RWPE1 (cell line): ENCODE measurements at places on chromosomes 12 and 14.
A peak's percentile ranks its signal among the peaks of the same experiment; 100 is the strongest.

DNA sequence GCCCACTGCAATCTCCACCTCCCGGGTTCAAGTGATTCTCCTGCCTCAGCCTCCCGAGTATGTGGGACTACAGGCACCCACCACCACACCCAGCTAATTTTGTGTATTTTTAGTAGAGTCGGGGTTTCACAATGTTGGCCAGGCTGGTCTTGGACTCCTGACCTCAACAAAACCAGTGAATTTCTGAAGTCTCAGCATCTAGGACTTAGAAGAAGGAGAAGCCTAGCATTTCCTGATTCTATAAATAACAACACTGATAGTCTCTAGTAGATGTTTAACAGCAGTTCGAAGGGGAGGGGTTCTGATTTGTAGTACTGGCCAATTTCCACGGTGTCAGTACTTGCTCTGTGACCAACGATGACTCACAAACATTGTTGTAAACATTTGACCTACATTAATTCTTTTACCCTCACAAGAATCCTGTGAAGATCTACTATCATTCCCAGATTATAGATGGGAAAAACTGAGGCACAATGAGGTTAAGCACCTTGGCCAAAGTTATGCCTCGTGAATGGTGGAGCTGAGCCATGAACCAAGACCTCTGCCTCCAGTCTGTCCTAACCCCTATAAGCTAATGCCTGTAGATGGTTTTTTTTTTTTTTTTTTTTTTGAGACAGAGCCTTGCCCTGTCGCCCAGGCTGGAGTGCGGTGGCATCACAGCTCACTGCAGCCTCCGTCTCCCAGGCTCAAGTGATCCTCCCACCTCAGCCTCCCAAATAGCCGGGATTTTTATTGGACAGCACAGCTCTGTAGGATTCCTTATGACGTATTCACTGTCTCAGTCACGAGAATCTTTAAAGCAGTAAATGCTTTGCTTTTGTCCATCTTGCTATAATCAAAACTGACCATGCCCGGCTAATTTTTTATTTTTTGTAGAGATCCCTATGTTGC is 5.2 kb downstream of the P2RX4 start:
- peak; percentile 79 for DNase-seq

- DNase-seq = no peak
Observed at GRCh38 chr14:96516351-96516750, 14.2 kb downstream of the PAPOLA start.

DNA sequence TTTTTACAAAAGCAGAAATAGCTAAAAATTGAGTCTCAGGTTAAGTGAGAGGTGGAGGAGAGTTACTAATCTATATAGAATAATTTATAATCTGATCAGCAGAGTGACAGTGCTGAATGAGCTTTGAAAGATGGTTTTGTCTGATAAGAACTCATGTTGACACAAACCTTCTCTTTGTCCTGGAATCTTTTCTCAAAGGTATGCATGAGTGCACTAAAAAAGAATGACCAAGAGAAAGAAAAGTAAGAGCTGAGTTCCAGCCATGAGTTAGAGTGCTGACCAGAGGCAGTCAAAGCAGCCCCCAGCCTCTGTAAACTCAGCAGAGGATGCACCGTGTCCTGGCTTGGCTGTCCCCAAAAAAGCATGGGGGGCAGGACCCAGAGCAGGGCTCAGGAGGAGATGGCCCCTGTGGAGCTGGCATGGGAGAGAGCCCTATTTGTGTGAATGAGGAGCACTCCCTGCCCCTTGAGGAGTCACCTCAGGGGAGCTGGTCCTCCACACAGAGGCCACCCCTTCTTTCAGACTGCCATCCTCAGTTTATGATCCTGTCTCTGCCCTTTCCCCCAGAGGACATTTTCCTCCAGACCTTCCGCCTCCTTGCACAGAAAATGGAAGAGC is 129.8 kb downstream of the SEC23A start:
- no peak for DNase-seq

GRCh38 chr12:46372544-46373300 is at the start of gene SLC38A2:
TSS of gene SLC38A2 (minus strand) at chr12:46372773. CDS start at chr12:46371293, 1,480 bp downstream.
- peak; percentile 96 for DNase-seq

GRCh38 chr14:91250912-91251311 is 6.4 kb upstream of the GPR68 start:
- no peak for DNase-seq

GRCh38 chr12:66852091-66852490 is 173.2 kb upstream of the GRIP1 start:
- DNase-seq = no peak

GRCh38 chr12:50203691-50204090 is 36.5 kb upstream of the CERS5 start:
- no peak for DNase-seq

GRCh38 chr12:132396657-132397056 is 67.3 kb upstream of the GALNT9 start:
- no peak for DNase-seq

DNA sequence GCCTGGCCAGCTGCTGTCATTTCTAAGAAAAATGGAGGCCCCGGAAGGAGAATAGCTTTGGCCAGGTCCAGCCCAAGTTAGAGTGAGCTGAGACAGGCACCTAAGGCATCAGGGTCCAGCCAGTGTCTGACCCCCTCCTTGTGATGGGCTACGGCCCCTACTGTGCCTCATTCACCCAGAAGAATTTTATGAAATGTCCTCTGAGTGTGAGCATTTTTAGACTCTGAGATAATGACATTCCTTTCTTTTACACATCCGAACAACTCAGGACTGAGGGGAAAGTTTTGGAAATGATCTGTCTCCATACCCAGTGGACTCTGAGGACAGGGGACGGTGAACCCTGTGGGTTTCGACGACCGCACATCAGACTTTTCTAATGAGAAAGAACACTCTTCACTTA is 50.4 kb downstream of the SLC24A4 start:
- DNase-seq = no peak

GRCh38 chr12:95788637-95789036 is 1.9 kb downstream of the NTN4 start:
- DNase-seq = no peak

DNA sequence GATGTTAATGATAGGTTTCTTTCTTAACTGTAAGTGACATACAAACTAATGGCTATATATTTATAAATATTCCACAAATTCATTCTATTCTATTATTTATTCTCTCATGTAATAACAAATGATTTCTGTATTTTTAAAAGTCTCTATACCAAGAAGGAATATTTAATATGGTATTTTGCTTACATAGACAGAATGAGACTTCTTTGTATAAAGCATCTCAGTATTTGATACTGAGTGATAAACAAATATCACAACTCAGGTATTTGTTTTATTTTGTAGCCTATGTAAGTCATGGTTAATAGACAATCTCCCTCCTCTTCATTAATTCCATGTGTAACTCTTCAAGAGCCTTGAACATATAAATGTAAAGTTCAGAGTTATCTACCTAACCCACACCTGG is 18.0 kb downstream of the ATL1 start:
- DNase-seq = no peak

DNA sequence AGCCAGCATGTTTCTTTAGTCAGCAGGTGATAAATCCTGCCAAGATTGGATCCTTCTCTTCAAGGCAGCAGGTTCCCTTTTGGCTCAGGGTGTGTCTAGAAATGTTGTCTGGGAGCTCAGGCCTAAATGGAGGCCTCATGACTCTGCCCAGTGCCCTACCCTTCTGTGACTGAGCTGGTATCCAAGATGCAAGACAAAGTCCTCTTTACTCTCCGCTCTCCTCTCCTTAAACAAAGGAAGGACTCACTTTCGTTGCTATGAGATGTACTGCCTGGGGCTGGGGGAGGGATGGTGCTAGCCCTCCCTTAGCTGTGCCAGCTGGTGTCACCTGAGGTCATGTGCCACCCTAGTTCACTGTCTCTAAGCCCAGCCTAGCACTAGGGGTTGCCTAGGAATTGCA is 13.8 kb upstream of the TMPRSS12 start:
- DNase-seq = no peak

GRCh38 chr12:109810954-109811623 is 22.1 kb downstream of the TRPV4 start:
- DNase-seq = no peak

DNA sequence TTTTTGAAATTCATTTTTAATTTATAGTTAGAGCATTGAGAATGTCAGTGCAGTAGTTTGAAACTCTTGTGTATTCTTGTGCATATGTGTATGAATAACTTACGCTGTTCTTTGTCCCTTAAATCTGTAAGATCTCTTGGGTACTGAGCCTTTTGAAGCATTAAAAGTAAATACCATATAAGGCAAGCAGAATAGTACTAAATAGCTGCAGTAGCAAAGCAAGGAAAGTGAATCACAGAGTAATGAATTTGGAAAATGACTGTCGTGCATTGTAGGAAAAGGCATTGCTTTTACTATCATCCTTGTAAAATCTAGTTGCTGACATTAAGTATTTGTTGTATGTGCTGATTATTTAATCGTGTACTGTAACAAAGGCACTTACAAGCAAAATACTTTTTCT is 12.1 kb downstream of the CNOT2 start:
- no peak for DNase-seq

DNA sequence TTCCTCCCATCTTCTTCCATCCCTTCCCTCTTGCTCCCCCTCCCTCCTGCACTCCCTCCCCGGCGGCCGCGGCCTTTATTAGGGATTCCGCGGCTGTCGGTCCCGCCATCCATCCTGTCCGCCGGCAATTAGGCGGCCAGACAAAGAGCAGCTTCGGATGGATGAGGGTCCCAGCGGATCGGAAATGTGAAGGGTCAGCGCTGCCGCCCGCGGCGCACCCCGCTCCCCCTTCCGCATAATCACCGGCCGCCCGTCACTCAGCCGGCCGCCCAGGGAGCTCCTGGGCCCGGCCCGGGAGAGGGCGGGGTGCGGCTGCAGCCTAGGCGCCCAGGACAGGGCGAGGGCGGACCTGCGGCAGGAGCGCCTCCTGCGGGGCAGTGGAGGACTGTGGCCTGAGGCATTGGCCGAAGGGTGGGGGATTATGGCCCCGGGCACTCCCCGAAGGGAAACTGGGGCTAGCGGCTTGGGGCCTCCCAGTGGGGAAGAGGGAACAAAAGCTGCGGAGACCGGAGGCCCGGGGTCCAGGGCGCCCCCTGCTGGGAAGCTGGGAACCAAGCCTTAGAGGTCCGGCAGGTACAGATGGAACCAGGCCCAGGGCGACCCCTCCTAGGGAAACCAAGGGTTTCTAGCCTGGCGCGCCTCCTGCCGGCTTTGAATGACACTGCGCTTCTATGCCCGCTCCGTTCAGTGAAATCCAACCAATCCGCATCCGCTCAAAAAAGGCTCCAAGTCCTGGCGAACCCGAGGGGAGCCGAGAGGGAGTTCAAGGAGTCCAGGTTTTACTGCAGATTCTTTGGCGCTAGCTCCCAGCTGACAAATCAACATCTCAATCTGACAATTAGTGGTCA is 4.4 kb upstream of the DNAJC22 start:
- DNase-seq = no peak

DNA sequence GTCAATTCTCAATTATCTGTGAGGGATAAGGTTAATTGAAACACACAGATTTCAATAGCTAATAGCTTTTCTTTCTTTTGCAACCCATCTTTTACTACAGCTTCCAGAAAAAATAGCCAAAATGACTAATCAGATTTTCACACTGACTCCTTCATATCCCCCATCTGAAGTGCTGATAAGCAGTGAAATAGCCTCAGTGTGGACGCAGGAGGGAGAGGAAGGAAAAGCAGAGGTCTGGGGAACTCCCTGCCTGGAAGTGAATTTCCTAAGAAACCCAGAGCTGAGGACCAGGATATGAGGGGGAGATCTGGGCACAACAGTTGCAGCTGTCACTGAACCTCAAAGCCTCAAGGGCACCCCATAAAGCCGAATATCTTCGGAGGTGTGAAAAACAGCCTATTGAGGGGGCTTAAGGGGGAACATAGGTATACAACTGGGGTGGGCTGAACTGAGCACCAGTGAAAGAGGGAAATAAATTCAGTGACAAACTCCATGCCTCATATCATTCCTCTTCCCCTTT is 60.9 kb downstream of the EMP1 start:
- DNase-seq = no peak

DNA sequence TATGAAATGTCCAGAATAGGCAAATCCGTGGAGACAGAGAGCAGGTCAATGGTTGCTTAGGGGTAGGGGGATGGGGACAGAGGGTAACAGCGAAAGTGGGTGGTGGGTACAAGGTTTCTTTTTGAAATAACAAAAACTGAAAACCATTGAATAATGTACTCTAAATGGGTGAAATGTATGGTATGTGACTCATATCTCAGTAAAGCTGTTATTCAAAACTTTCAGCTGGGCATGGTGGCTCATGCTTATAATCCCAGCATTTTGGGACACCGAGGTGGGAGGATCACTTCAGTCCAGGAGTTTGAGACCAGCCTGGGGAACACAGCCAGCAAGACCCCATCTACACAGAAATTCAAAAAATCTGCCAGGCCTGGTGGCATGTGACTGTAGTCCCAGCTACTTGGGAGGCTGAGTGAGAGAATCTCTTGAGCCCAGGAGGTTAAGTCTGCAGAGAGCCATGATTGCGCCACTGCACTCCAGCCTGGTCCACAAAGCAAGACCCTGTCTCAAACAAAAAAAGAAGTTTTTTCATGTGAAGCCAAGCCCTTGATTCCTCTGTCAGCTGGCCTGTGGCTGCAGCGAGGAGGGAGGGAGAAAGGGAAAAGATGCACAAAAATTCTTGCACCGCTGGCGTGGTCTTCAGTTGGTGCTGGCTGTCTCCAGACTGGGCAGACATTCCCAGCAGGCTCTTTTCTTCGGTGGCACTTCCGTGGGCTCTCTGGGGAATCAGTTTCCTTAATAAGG is 248.2 kb downstream of the SLC41A2 start:
- no peak for DNase-seq

DNA sequence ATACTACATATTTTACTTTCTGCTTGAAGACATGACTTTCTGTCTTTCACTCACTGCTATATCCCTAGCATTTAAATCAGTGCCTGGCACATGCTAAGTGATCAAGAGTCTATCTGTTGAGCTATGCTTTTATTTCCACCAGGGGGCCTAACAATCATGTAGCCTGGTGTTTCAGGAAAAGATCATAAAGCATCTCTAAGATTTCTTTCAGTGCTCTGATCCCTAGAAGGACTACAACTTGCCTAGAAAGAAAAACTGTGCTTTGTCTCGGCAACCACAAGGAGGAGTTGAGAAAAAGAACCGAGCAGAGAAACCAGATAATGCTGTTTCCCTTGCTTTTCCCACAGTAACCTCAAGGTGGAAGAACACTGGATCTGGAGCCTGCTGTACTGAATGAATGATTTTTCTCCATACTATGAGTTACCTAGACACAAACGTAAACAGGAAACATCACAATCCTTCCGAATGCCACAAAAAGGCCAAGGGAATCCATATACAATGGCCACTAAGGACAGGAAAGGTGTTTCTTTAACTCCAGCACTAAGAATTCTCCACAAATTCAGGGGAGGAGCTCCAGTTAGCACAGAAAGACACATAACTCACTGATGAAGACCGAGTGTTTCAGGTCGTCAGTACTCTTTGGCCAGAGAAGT is 1.2 kb downstream of the CRY1 start:
- peak; percentile 74 for DNase-seq

DNA sequence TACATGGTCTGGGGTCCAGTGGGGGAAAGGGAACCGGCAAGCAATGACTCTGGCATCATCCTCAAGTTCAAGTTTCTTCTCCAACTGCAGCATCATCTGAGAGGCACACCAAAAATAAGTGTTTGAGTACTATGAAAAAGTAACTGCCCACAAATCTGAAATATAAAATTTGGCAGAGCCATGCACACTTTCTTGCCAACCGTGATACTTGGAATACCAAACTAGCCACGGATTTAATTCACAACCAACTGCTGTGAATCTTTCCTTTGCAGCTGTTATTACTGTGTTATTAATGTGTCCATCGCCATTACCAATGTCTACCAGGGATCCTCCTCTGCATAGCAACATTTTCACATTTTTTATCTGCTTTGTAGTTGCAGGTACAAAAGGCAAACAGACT is 74.6 kb downstream of the GXYLT1 start:
- no peak for DNase-seq

- no peak for DNase-seq
Observed at GRCh38 chr12:18807714-18808113, 69.8 kb downstream of the CAPZA3 start.
